T-helper 1 cell (primary cell): ENCODE measurements at places on chromosomes 2 and 18.

GRCh38 chr2:72696559-72696958 lies 129.3 kb downstream of the EXOC6B start:
- no peak for DNase-seq

GRCh38 chr2:156423674-156424282 lies 12.4 kb upstream of the GPD2 start:
- DNase-seq = no peak

DNA sequence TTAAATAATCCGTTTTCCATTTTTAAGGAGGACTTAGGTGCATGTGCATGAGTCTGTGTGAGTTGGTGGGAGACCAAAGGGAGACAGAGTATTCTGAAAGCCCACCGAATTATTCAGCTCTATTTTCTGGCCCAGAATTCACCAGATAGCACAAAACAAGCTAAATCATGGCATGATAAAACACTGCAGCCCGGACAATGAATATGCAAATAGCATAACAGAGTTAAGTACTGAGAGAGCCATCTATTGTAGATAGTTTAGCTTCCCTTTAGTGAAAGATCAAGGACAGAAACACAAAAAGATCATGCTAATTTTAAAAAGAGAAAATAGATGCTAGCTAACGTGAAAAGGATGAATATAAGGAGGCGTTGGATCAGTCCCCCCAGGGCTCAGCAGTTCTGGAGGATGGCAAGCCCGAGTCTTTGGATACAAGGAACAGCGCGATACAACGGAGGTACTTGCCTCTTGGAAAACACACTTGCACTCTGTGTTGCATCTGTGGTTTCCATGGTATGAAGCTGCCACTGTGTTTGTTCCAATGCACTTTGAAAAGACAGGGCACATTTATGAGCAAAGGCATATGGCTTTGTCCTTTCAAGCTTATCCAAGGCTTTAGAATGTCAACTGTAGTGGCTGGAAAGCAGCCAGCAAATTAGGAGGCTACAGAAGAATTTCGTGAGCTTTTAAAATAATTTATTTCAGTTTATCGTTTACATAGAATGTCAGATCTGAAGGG lies 119.9 kb downstream of the LYPD1 start:
- no peak for DNase-seq

GRCh38 chr2:51194656-51195055 lies 162.7 kb upstream of the NRXN1 start:
- no peak for DNase-seq

GRCh38 chr2:95215018-95215612 lies 7.8 kb downstream of the ZNF892 start:
- DNase-seq = no peak

DNA sequence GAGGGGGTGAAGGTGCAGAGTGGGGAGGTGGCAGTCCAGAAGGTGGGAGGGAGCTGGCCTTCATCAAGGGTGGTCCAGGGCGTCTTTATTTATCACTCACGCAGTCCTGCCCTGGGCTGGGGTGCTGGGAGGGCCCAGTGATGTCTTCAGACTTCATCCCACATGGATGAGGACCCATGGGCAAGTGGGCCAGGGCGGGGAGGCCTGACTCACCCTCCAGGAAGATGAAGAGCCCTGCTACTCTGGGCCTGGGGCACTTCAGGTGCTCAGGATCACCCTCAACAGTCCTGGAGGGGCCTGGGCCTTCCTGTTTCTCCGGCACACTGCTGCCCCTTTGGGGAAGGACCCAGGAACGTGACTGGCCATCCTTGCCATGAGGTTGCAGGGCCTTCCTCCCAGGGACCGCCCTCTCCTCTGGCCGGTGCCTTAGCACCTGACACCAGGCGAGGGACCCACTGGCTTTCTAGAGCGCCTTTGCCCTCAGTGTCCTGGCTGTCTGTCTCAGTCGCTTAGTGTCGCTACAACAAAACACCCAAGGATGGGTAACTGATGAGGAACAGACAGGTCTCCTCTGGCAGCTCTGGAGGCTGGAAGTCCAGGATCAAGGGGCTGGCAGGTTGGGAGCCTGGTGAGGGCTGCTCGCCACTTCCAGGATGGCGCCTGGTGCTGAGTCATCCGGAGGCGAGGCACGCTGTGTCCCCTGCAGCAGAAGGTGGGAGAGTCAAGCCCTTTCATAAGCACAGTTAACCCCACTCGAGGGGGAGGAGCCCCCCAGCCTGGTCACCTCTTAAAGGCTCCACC lies 57.8 kb upstream of the HS6ST1 start:
- DNase-seq = no peak

GRCh38 chr2:109170645-109171044 lies 41.6 kb downstream of the SH3RF3 start:
- no peak for DNase-seq

GRCh38 chr2:144681389-144681788 lies 161.5 kb upstream of the ZEB2 start:
- no peak for DNase-seq

DNA sequence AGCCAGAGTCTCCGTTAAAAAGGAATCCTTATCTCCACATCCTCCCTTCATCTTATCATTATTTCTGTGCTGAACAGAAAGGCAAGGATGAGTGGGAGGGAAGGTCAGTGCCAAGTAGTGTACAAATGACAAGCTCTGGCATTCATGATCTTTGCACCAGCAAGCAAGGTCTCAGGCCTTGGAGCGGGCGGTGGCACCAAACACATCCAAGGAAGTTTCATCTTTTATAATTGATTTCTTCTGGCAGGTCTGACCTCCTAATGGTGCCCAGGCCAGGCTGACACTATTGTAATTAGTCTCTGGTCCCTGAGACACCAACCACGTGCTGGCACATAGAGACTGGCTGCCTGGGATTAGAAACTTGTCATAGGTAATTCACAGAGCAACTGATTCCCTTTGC lies 336.6 kb downstream of the EN1 start:
- no peak for DNase-seq

DNA sequence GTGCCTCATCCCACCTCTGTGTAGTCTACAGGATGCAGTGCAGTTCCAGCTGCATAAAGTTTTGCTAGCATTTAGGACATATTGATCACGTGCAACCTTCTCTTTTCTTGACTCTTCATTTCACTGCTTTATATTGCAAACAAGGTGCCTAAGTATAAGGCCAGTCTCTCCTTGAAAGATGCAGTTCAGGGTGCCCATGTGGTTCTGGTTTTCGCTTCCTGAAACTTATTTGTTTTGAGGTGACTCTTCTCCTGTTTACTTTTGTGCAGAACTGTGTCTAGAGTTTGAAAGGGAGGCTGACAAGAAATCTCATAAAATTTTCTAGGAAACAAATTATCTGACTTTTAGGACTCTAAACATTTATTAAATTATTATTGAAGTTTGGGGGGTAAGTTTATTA lies 189.9 kb downstream of the UBE2E3 start:
- no peak for DNase-seq

DNA sequence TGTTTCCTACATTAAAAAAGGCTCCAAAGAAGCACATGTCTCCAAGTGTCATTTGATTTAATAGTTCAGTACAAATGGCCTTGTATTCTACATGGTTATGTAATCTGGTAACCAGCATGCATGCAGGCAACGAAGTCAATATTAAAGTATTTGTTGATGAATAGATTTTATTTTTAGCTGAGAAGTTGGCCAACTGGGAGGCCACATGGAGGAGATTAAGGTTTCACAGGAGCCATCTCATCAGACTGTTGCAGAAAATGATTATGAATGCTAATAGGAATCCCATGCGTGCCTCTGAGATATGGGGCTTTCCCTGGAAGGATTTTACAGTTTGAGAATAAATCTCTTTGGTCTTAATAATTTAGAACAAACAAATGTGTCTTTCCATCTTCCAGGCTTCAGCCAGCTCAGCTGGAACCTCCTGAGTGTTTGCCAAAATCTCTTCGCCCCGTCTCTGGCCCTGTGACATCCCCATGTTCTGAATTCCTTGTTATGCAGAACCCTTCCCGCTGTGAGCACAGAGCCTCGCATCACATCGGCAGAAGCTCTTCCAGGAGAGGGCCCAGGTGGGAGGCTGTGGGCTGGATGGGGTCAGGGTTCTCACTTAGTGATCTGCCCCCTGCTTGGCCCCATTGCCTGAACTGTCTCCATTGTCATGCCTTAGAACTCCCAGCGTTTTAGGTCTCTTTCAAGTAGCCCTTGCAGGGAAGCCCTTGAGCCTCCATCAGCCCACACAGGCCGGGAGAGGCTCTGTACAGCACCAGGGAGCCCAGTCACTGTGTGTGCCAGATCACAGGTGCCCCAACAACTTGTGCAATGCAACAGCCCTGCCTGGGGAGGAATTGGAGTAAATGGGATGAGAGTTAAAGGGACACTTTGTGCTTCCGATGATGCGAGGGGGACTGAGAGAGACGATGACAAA lies 190.5 kb upstream of the TWIST2 start:
- no peak for DNase-seq

- no peak for DNase-seq
These were observed 307.3 kb downstream of the GBX2 start for GRCh38 chr2:235860871-235861270.

GRCh38 chr2:29902356-29902755 lies 19.0 kb downstream of the ALK start:
- no peak for DNase-seq

GRCh38 chr18:58426611-58427010 lies 202.3 kb downstream of the ALPK2 start:
- no peak for DNase-seq

DNA sequence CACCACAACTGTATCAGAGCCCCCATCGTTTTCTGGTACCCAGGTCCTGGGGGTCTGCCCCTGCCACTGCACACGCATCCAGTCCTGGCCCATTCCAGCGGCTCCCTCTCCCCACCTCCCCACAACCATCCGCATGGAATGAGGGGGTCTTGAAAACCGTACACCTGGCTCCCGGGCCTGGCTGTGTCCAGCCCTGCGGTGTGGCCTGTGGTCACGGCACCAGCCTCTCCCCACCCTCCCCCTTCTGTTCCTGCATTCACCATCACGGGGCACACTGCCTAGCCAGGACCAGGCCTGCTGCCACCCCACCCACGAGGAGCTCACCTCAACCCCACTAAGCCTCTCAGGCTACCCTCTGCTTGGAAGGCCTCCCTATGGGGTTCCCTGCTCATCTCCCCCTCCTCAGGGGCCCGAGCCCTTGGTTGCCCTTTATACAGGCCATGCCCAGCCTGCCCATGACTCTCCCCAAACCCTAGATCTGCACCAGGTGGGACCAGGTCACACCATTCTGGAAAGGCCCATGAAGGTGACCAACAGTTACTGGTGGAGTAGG lies 11.4 kb downstream of the GPR35 start:
- no peak for DNase-seq

DNA sequence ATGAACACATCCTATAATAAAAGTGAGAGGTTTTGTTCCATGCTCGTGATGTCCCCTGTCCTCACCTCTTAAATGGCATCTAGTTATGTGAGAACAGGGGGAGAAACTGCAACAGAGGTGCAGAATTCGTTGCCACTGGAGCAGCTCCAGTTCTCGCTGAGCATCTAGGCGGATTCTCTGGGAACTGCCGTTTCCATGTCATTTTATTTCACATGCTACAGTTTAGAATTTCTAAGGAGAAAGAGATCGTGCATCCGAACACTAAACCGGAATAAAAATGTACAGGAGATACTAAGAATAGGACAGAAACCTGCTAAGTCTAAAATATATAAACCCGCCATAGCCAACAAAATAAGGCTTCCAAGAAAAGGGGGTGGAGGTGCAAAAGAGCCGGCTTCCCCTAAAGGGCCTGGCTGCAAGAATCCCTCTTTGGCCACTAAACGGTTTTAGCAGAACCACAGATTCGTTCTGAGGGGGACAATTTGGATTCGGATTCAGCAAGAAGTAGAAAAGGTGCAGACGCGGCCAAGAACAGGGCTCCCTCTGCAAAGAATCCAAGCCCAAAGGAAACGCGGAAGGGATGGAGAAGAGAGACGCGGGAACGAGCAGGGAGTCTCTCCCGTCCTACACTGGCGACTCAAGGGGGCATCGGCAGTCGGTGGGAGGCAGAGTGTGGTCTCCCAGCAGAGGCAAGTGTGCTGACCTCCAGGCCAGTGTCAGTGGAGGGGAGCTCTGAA lies 1.3 kb downstream of the TMEM163 start:
- DNase-seq = no peak

GRCh38 chr2:72494392-72494791 lies 331.4 kb downstream of the EXOC6B start:
- no peak for DNase-seq

GRCh38 chr2:239249776-239250175 lies 151.0 kb downstream of the HDAC4 start:
- DNase-seq = no peak

DNA sequence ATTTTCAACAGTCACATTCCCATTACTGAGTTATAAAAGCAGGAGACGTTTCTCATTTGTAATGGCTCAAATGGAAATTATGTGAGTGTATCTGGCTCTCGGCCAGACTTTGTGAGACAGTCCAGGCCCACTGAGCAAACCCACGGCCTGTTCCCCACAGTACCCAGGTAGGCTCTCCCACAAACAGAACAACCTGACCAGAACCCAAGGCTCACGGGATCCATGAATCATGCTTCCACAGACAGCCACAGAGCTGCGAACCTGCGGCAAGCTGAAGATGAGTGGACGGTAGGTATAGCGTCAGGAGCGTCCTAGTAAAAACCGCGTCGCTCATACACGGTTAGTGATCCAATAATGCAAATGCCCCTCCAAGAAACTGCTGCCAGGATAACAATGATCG lies 34.2 kb downstream of the NDUFA10 start:
- DNase-seq = no peak

DNA sequence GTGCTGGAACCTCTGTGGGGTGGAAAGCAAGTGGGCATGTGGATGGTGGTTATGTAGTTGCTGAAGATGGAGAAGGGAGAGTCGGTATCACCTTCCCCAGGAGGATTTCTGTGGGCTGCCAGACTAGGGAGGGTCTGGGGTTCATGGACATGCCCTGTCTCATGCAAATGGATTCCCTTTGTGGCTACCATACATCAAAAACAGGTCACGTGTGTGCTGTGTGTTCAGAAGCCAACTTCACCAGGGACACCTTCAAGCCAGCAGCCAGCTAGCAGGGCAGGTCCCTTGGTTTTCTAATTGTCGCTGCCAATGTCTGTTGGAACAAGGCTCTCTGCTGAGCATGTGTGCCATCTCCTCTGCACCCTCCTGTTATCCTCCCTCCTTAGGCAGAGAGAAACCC lies 155.2 kb downstream of the ATP9B start:
- DNase-seq = no peak

- DNase-seq = no peak
These were observed 54.4 kb upstream of the SPRED2 start for GRCh38 chr2:65486802-65487201.

DNA sequence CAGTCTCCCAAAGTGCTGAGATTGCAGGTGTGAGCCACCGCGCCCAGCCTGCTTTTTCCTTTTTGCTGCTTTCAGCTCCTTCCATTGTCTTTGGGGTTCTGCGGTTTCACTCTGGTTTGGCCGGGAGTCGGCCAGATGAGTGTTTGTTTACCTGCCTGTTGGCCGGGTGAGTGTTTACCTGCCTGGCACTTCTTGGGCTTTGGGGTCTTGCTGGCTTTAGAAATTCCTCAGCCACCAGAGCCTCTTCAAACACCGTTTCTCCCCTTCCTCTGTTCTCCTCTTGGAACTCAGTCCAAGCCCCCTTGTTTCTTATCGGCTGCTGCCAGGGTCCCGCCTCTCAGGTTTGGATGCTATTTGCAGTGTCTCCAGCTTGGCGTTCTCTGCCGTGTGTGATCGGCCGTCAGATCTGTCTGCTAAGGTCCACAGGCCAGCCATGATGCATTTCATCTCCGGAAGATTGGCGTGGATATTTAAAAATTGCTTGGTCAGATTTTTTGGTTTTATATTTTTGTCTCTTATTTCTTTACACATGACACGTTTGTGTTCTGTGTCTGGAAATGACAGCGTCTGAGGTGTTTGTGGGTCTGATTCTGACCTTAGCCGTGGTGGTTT lies 14.2 kb upstream of the GAL3ST2 start:
- no peak for DNase-seq

- peak; percentile 71 for DNase-seq
These were observed 5.3 kb upstream of the GDF7 start for GRCh38 chr2:20661421-20662307.
